GM10248 (cell line): ENCODE measurements at places on chromosomes 1 and 21.

- no peak for DNase-seq
Observed at GRCh38 chr1:31736675-31737074, 27.5 kb downstream of the ADGRB2 start.

DNA sequence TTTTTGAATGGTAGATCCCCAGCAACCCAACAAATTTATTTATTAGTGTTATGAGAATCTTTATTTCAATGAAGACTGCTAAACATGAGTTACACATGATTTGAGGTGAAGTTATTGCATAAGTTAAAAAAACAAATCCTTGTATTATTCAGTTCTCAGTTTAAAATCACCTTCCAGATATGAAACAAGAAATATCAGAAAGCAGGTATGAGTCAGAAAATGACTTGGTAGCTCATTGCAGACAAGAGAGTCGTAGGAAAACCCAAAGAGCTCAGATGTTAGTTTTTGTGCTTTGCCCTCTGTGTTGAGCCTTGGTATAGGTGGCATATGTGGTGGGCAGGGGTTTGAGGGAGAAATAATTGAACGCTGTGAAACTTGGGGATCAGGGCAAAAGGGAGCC is 339.4 kb downstream of the BRINP3 start:
- DNase-seq, result no peak

GRCh38 chr1:21255284-21255942 is 34.9 kb downstream of the ECE1 start:
- DNase-seq, result peak; percentile 81

GRCh38 chr1:214846276-214846675 is 236.3 kb upstream of the KCNK2 start:
- DNase-seq, result no peak

GRCh38 chr1:8252266-8252951 is 65.5 kb upstream of the SLC45A1 start:
- DNase-seq, result no peak

DNA sequence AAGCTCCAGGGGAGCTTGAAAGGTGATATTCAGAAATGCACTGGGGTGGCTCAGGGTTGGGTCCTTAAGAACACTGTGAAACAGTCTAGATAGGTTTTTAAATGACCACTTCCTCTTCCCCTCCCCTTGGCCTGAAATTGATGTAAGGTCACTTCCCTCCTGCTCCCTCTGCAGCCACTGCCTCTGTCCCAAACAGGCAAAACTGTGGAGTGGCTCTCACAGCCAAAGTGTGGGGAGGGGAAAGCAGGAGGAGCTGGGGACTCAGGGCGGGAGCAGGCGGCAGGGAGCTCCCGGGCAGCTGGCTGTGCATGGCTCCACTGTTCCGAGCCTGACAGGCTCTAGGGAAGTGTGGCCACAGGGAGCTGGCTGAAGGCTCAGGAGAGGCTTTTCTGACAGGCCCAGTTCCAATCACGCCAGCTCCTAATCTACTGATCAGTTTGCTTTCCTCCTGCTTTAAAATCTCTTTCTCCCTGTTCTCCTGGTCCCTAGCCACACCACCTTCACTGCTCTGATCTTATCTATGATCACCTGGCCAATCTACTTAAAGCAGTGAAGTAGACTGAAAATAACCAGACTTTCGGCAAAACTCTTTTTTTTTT is 5.1 kb upstream of the CSRP1 start:
- peak; percentile 65 for DNase-seq

- DNase-seq, result no peak
Observed at GRCh38 chr1:63320022-63320721, 2.2 kb upstream of the FOXD3 start.

DNA sequence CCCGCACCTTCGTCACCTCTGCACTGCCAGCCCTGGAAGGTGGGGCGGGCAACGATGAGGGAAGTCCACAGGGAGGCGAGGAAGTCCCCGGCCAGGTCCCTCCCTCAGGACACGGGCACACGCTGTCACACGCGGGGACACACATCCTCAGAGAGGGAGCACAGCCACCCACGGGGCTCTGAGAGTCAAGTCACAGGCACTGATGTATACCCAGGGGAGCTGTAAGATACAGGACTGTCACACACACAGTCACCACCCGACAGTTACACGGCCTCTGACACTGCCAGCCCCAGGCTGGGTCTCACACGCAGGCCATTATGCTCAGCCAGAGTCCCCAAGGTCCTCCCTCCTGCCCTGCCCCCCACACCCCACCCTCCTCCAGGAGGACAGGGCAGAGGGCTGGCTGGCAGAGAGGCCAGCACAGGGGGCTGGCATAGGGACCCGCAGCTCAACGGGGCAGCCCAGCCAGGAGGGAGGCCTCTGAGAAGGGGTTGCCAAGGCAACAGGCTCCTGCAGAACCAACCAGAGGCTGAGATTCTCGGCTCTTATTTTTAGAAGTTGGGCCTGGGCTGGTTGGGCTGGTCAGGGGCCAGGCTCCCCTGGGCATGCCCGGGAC is 17.7 kb upstream of the ADGRB2 start:
- no peak for DNase-seq

DNA sequence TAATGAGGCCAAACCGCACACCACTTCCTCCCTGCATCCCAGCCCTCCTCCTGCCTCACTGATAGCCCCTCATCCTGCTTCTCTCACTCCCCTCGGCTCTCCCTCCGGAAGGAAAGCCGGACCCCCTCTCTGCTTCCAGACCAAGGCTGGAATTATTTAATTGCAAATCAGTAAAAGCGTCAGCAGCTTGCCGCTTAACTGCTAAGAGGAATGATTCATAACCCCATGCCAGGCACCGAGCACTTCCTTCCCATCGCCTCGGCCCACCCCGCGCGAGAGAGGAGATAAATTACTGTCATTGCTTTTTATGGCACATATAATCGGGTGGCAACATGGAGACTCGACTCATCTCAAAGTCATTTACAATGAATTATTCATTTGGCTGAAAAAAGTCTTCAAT is 77.3 kb downstream of the UBIAD1 start:
- DNase-seq, result no peak

GRCh38 chr1:53511933-53512806 is 53.0 kb downstream of the DMRTB1 start:
- no peak for DNase-seq

- no peak for DNase-seq
Observed at GRCh38 chr1:168159251-168159650, 19.5 kb upstream of the TIPRL start.

DNA sequence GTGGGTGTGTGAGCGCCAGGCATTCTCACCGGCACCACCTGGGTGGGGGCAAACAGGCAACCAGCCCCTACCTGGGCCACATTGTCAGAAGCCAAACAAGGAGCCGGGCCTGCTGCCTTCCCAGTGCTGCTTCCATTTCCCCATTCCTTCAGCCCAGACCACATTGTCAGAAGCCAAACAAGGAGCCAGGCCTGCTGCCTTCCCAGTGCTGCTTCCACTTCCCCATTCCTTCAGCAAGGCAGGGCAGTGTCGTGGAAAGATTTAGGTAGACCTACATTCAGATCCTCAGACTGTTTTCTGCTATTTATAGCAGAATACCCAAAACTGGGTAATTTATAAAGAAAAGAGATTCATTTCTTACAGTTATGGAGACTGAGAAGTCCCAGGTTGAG is 47.0 kb upstream of the EFHD2 start:
- no peak for DNase-seq

DNA sequence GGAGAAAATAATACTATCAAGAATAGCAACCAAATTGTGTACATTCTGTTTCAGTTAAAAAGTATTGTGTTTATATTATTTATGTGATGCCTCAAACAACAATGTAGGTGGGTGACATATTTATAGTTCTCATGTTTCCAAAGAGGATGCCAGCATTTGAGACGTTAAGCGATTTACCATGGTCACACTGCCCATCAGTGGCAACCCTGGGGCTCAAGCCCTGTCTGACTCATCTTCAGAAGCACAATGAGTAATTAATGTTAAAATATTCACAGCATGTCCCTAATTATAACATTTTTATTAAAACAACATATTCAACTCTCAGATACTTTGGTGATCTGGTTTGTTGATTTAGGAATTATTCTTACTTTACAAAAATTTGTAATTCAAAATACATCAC is 409.4 kb downstream of the BRINP3 start:
- DNase-seq, result no peak

GRCh38 chr1:147620543-147620942 is 49.8 kb downstream of the ACP6 start:
- no peak for DNase-seq

DNA sequence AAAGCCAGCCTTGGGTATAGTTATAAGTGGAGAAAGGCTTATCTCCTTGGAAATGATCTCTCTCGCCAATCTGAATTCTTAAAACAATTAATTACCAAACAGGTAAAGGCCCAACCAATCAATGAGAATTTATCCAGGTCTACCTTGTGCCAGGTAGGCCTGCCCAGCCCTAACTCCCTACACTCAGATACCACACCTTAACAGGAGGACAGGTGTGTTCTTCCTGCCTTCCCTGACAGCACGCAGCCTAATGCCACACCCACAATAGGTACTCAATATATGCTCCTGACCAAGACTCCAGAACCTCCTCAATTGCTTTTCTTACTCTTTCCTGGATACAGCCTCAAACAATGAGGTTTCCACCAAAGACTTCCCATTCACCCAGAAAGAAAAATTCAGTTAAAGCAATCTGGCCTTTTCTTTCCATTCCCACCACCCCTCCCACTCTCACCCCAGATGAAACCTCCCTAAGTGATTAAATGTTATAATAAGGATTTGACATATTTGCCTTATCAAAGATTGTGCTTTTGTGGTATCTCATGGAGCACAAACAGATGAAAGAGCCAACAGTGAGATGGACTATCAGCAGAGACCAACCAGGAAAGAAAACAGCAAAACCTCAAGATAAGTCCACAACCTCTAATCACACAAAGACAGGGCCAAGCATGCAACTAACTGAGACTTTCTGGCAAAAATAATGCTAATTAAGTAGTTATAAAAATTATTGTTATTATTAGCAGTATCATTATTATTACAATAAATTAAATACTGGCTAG is 25.6 kb downstream of the TRABD2B start:
- no peak for DNase-seq

DNA sequence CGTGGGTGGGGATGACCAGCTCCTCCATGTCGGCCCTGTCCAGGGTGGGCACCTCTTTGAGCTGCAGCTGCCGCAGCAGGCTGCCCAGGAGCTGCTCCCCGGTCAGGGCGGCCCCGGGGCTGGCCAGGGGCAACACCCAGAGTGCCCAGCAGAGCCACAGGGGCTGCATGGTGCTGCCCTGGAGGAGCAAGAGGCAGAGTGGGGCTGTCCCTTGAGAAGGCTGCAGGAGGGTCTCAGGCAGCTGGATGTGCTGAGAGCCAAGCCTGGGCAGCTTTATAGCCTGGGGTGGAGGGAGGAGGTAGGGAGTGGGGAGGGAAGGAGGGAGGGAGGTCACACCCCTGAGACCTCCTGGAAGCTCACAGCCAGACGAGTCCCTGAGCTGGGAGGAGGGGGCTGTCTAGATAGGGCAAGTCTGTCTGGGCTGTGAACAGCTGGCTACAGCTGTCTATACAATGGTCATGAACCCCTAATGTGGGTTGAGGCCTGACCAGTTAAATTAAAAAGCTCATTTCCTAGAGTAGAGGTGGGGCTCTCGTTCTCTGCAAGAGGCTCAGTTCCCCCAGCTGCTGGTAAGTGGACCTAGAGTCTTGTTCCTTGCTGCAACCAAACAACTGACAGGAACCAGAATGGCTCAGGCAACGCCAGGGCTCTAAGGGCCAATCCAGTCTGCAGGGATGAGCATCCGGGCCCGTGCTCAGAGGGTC is at the start of gene LEFTY1:
Gene LEFTY1, minus strand, starts transcription at position 249 of the 704 bp plus-strand sequence. Its CDS starts 80 bp downstream, at position 169.
- no peak for DNase-seq

DNA sequence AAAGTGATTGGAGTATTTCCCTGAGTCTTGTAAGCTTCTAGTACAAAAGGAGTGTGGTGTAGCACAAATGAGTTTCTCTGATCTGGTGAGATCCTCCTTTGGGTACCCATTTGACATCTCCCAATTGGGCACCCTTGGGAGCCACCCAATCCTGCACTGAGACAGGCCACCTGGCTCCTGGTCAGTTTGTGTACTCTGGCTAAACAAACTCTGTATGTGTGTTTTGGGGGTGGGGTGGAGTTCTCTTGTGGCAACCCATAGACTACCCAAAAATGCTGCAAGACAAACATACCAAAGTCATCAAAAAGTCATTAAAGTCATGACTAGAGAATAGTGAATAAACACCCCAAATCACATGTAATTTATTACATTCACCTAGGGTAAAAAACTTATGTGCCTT is 8.4 kb upstream of the HIVEP3 start:
- DNase-seq, result no peak

DNA sequence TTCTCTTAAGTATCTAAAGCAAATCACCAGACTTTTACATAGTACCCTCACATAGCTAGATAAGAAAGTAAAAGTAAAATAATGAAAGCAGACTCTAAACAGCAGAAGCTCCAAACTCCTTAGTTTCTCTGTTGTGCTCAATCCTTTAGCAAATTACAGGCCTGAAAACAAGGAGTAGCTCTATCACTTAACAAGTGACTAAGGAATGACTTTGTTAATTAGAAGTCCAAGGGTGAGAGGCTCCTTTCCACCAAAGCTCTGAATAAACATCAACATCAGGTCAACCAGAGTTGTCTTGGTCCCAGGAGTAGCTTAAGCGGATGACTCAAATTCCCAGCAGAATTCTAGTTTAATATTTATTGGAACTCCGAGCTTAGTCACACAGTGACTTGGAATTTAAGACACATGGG is 5.9 kb downstream of the NRIP1 start:
- no peak for DNase-seq

GRCh38 chr1:7422081-7422480 is 349.0 kb upstream of the VAMP3 start:
- no peak for DNase-seq

GRCh38 chr1:167563579-167564246 is 10.2 kb upstream of the CREG1 start:
- DNase-seq, result no peak

- no peak for DNase-seq
Observed at GRCh38 chr1:64923294-64923718, 43.0 kb downstream of the JAK1 start.

DNA sequence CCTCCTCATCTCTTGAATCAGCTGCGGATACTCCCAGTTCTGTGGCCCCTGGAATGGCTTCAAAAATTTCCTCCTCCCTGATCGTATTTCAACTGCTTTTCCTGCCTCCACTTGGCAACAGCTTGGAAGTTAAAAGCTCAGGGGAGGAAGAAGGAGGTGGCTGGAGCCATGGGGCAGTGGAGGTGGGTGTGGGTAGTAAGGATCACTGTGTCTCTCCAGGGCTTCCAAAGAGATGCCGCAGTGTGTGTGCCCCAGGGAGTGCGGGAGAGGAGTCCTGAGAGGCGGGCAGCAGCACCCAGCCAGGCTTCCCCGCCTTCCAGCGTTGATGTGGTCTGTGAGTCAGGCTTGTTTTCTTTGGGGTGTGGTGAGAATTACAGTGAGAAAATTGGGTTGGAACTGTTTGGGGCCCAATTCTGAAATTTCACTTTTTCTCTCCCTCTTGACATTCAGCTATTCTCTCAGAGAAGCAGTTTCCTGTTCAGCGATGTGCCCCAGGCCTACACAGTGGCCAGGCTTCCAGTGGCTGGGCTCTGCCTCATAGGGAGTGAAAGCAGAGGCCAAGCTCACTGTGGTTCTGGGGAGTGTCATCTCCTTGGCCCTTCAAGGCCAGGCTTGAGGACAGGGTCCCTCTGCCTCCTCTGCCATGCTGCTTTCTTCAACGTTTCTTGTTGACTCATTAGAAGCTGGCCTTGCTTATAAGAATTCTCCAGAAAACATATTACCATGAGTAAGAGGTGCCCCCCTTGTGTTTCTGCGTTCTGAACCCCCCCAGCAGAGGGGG is 69.0 kb downstream of the PGM1 start:
- no peak for DNase-seq

GRCh38 chr21:41929248-41929647 is 24.6 kb downstream of the C2CD2 start:
- DNase-seq, result no peak

- DNase-seq, result peak; percentile 62
Observed at GRCh38 chr1:27603309-27603680, 649 bp downstream of the AHDC1 start.
